Heart left ventricle (tissue), 16 donors: ENCODE measurements at places on chromosomes 12 and 14. TPM values are rescaled to one million over a fixed set of nuclear protein-coding genes. Genes with fewer than 3 reads are reported as not detected.
A peak's percentile ranks its signal among the peaks of the same experiment; 100 is the strongest.

DNA sequence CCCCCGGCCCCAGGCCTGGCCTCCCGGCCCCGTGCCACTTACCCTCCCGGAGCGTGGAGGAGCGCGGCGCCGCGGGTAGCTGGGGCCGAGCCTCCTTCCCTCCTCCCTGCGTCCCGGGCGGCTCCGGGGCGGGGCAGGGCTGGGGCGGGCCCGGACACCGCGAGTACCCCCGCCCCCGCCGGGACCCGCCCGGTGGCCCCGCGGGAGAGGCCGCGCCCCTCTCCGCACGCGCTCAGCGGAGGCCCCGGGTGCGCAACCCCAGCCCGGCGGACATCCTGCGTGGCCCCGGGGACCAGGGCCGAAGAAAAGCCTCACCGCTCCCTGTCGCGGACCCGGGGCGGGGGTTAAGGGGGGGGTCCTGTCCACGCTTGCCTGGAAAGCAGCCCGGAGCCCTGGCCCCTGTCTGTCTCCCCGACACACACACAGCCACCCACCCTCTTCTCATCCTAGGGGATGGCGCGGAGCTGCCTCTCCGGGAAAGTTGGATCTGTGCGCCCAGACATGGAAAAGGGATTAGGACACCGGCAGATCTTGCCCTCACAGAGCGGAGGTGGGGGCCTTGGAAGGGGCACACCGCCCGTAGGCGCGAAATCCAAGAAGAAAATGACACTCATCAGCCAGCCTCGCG, at the start of gene SYNE3:
Gene SYNE3, minus strand, starts transcription at position 97 of the 628 bp plus-strand sequence. CDS start 40,829 bp downstream, outside the sequence.
- peak; percentile 79 for DNase-seq

DNA sequence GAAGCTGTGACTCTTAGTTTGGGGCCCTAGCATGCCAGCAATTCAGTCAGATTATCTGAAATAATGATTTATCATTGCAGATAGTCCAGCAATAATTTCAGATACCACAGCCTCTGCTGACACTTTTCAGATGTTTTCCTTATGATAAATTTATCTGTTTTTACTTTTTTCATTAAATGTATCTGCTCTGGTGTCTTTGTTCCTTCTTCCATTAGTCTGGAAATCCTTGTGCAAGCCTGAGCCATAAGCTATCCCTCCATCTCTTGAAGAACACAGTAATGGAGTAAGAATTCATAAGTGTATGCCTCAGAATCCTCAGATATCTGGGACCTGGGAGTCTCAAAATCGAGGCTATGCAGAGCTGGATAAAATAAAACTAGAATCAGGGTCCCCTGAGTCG, 146.4 kb upstream of the KRR1 start:
- DNase-seq, result no peak

Gene CEBPE
- total RNA-seq, result not detected

Gene DTX3
- total RNA-seq, result 30.7 TPM

Gene TBX5
- total RNA-seq, result 33.6 TPM
